ENCODE measurements at places on chromosomes 3 and 15. TPM values are rescaled to one million over a fixed set of nuclear protein-coding genes. Genes with fewer than 3 reads are reported as not detected.

EPHA3 gene
- total RNA-seq: 24.1 TPM

ATP13A5 gene
- not detected for total RNA-seq

ACOX2 gene
- total RNA-seq: 24.8 TPM

GLT8D1 gene
- total RNA-seq: 29.7 TPM

EPHB1 gene
- 2.2 TPM for total RNA-seq

GTF2E1 gene
- 9.1 TPM for total RNA-seq

PLSCR2 gene
- total RNA-seq: not detected

CHST14 gene
- 8.6 TPM for total RNA-seq

KLHL6 gene
- total RNA-seq: 1.7 TPM

P2RY13 gene
- total RNA-seq: 0.98 TPM

NPAP1 gene
- total RNA-seq: not detected

IGF2BP2 gene
- 9.8 TPM for total RNA-seq

DNA sequence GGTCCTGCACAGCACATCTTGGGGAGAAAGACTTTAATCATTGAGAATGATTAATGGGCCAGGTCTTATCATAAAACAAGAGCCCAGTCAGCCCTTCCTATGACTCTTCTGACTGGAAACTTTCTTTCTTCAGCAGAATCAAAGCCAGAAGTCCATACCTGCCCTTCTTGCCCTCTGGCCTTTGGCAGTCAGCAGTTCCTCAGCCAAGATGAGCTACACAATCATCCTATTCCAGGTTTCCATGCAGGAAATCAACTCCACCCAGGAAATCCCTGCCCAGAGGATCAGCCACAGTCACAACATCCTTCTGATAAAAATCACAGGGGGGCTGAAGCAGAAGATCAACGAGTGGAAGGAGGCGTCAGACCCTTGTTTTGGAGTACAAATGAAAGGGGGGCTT is 26.9 kb downstream of the ZNF589 start:
- DNase-seq: no peak

GRCh38 chr3:62803276-62803675 is 71.9 kb downstream of the CADPS start:
- no peak for DNase-seq

GRCh38 chr3:183548262-183548769 is 7.2 kb downstream of the KLHL6 start:
- DNase-seq: no peak

DNA sequence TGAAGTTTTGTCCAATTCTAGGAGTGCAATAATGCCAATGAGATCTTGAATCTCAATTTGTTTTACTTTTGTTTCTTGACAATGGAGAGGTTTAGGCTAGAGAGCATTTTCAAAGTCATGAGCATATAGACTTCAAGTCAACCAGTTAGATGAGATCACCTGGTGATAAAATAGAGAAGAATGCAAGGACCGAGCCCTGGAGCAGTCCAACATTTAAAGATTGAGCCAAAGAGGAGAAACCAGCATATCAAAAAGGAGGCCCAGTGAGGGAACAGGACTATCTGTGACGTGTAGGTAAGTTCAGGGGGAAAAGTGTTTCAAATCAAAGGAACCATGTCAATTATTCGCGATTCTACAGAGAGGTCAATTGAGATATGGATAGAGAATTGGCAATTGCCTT is 1.7 kb upstream of the PIAS1 start:
- DNase-seq: no peak

- no peak for DNase-seq
Measured at GRCh38 chr15:75195766-75196241, 5.9 kb upstream of the C15orf39 start.

DNA sequence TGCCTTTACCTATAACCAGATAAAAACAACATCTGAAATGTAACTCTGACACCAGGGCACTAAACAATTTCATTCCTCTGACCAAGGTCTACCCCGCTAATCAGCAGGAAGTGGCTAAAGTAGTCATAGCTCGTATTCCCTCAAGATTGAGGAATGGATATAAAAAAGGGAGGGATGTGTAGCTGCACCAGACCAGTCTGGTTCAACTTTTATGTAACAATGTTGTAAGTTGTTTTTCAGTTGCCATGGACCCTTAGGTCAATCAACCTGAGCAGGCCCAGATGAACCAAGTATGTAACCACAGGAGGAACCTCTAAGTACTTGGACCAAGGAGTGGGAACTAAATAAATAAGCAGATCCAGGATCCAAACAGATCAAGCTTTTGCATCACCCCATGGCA is 28.4 kb upstream of the IFT57 start:
- DNase-seq: no peak

- DNase-seq: no peak
Measured at GRCh38 chr3:48859206-48859605, 11.5 kb upstream of the PRKAR2A start.

- DNase-seq: no peak
Measured at GRCh38 chr3:121718205-121718846, 31.2 kb downstream of the GOLGB1 start.

GRCh38 chr15:39030291-39031070 is 465.9 kb upstream of the RASGRP1 start:
- DNase-seq: no peak

Data from vagina (tissue), 2 donors.